ENCODE measurements at places on chromosomes 1 and 21.
A peak's percentile ranks its signal among the peaks of the same experiment; 100 is the strongest.

DNA sequence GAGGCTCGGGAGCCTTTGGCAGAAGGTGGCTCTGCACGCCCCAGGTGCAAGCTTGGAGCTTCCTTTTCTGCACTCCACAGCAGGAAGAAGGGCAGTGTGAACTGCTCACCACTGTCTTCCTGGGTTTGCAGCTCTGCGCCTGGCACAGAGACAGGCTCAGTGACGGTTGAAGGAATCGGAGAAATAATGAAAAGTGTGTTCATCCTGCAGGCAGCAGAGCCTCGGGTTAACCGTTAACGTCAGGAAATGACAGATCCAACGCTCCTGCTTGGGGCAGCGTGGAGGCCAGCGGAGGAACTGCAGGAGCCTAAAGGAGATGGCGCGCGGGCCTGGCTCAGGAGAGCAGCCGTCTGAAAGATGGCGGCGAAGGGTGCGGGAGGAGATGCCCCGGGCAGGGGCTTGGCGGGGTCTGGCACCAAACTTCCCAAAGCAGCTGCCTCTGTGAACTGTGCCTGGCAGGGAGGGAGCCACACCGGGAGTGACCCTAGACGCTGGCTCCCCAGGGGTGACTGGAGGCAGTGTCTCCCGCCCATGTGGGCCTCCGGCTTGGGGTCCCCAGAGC is 10.9 kb upstream of the SAMD11 start:
- no peak for DNase-seq

DNA sequence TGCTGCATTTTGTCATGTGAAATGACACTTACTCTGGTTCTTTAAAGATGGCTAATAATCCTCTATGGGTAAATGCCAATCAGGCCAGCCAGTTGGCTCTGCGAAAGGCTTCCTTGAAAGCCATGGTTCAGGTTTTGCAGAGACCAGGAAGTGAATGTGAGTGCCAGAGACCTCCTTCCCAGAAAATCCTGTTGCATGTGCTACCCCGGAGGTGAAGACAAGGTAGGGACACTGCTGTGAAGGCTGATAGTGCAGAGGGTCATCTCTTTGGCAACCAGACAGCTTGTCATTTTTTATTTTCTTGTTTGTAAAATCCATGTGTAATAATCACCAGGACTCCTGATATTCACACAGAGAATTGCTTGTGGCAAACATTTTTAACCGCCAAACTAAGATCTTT is 18.7 kb downstream of the LRRC8D start:
- no peak for DNase-seq

DNA sequence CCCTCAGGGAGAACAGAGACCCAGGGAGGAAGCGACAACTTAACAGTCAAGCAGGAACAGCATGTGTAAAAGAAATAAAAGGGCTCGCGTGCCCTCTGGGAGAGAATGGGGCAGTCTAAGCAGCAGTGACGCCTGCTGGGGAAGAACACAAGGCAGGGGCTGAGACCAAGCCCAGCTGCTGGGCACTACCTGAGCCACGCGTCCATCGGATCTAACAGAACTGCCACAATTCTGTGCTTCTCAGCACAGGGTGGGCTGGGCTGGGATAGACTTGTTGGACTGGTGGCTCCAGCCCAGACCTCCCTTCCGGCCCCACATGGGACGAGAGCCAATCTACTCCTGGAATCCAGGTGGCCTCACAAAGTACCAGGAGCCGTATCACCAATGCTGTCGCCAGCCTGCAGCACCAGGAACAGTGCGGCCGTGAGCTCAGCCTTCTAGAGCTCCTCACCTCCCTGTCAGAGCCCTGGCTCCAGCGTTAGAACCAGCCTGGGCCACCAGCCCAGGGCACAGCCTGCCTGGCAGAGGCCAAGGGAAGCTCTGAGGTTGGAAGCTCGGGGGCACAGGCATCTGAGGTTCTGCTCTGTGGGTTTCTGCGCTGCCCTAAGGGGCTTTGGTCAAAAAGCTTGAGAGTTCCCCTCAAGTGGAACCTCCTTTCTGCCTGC is 7.4 kb downstream of the LRRC47 start:
- DNase-seq, result no peak

DNA sequence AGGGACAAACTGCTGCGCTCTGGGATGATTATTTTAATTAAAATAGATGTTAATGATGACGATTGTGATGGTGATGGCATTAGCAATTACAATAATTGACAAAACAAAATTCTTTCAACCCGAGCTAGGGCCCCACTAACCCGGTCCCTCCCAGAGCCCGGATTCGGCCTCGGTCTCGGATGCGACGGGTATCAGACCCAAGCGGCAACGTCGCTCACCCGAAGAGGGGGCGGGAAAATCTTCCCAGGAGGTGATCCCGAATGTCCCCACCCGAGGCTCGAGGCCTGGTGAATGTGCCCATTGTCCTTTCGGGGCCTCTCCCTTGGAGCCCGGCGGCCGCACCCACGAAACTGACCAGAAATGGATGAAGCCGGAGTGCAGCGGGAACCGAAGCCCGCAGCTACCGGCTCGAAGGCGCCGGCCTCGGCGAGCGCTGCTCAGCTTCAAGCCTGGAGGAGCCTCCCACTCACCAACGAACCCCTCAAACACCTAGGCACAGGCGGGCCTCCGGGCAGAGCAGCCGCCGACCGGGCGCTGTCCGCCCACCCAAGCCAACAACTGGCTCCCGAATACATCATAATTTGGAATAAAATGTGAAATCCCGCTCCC is 1.2 kb downstream of the TAL1 start:
- no peak for DNase-seq

DNA sequence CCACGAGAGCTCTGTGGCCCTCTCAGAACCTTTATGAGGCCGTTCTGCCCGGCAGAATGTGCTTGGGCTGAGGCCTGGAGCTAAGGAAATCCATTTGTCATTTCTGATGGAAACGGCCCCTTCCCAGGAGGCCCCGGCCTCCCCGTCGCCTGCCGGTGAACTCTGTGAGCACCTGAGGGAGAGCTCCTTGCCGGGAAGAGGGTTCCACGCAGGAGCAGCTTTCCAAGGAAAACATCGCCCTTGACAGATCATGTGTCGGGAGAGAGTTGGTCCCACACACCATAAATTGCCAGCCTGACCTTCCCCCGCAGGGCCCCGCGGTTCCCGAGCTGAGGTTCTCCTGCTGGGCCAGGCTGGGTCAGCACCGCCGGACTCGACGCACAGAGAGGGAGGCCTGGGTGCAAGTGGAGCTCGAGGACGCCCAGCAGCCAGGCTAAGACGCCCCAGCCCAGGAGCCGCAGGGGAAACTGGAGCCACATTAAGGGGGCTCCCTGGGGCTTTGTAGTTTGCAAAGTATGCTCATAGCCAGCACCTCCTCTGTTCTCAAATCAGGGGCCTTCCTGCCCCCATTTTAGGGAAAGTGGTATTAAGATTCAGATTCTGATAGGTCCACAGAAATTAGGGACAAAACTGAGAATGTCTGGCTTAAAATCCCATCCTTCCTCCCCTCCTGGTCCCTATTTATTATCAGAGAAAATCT is 239.5 kb downstream of the FOXD2 start:
- DNase-seq, result no peak

- no peak for DNase-seq
Measured at GRCh38 chr1:111214074-111214801, 13.3 kb upstream of the CHI3L2 start.

DNA sequence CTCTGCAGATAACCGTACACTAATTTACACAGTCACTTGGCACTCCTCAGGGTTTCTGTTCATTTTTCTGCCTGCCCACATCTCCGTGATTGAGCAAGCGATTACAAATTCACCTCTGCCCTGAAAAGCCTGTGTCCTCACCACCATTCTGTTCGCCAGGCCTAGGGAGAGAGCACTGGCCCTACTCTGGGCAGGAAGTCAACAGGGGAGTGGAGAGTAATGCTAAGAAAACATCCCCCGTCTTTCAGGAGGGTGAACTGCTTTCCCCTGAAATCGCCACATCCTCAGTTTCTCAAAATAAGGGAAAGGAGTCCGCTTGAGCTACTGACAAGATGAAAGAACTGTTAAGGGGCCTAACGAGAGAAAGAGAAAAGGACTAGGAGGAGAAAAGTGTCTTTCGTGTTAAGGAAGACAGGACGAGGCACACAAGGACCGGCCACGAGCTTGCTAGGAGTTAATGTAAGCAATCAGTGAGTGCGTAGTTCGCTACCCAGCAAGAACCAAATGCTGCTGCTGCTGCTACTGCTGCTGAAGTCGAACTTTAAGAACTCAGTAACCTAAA is 632 bp downstream of the PEX19 start:
- DNase-seq, result peak; percentile 92

DNA sequence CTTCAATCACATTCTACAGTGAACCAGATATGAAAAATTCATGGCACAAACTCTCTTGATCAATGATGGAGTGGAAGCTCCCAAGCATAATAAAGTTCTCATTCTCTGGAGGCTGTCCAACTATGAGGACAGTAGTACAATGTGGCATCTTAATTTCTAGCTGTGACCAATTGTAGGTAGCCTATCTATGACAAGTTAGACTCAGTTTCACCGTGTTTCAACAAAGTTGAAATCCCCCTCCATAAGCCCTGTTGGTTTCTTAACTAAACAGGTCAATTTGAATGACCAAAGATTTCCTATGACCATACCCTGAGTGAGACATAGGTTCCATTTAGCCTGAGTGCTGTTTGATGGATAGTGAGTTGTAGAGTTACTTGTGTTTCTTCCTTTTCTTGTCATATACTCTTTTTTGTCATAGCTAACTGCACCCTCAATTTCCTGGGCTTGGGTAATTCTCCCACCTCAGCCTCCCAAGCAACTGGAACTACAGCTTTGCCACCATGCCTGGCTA is 11.8 kb downstream of the PATJ start:
- no peak for DNase-seq

DNA sequence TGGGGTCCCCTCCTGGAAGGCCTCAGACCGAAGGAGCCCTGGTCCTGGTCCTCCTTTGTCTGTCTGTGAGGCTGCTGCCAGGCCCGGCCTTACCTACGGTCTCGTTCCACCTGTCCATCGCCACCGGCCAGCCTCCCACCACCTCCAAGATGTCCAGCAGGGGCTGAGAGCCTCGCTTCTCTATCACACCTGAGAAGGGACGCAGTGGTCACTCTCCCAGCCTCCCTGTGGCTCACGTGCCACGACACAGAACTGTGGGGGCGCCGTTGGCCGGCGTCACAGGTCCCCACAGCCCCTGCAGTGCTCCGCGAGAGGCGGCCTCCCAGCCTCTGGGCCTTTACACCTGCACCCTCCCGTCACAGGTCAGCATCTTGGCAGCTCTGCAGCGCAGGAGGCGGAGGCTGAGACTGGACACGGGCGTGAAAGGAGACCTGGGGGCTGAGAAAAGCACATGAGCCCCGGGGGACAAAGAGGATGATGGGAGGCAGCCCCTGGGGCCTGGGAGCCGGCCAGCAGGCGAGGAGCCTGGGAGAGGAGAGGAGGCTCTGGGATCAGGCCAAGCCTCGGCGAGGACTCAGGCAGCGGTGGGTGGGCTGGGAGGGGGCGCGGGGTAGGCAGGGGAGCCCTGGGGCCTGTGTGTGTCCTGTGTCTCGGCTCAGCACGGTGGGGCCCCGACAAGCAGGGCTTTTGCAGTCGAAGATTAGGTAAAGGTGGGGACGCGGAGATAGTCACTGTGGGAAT is 20.5 kb downstream of the PRXL2B start:
- DNase-seq, result no peak

DNA sequence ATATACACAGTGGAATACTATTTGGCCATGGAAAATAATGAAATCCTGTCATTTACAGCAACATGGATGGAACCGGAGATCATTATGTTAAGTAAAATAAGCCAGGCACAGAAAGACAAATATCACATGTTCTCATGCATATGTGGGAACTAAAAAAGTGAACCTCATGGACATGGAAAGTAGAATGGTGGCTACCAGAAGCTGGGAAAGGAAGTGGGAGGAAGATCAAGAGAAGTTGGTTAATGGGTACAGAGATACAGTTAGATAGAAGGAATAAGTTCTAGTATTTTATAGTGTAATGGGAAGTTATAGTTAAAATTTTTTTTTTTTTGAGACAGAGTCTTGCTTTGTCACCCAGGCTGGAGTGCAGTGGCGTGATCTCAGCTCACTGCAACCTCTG is 34.8 kb upstream of the CREG1 start:
- DNase-seq, result no peak

GRCh38 chr1:242826701-242827336 is 302.3 kb upstream of the PLD5 start:
- no peak for DNase-seq

DNA sequence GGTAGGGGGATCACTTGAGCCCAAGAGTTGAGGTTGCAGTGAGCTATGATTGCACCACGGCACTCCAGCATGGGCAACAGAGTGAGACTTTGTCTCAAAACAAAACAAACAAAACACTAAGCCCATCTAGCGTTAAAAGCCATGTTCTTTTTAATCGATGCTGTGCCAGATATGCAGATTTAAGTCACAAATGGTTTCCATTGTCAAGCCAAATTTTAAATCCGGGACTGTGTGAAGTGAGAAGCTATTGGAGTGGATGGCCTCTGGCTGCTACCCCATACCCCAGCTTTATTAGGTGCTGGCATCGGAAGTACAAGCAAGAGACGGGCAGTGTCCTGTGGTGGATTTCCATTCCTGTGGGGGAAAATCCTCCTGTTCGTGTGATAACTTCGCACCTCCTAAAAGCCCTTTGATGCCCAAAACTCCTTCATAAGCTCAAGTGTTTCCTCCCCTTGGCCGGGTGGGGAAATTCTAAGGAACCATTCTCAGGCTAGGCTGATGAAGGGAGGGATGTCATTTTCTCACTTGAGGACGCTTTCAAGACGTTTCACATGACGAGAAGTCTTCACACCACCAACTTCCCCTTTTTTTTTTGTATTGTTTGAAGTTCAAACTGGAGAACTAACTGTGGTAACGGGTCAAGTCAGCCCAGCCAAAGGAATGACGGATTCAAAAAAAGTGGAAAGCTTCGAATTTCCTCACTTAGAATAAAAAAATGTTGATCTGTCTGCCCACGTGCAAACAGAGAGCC is 140.8 kb downstream of the KAZN start:
- no peak for DNase-seq

- DNase-seq, result no peak
Measured at GRCh38 chr1:175015243-175015642, 8.0 kb downstream of the MRPS14 start.

GRCh38 chr1:188261849-188262248 is 1433.1 kb downstream of the PLA2G4A start:
- no peak for DNase-seq

GRCh38 chr1:198764748-198765147 is 125.9 kb downstream of the PTPRC start:
- DNase-seq, result no peak

DNA sequence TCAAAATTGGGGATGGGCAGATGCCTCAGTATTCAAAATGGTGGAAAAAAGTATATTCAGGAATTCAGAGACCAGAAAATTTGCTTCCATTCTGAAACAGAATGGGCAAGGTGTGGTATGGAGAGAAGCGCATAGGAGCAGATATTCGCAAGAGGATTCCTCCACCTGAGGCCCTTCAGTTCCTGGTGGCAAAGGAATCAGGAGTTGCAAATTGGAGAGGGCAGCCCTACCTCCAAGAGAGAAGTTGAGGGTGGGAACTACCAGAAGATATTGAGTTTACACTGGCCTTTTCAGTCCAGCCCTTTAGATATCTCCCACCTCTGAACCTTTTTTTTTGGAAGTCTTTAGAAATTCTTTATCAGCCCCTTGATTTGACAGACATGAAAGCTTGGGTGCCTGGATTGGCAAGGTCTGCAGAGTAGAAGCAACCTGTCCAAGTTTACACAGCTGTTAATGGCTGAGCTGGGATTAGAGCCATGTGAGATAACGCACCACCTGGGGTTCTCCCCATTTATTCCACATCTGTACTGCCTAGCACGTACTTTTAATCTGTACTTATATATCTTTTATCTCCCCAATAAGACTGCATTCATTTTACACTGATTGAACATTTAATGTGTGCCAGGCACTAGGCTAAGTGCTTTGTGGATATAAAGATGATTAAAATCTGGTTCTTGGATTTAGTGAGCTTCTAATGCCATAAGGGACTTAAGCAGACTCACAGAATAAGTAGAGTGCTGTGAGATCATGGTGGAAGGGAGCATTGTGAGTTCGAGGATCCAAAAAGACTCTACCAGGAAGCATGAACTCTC is 99.5 kb downstream of the NGF start:
- no peak for DNase-seq
